ENCODE measurements at places on chromosomes 16 and 17. TPM values are rescaled to one million over a fixed set of nuclear protein-coding genes. Genes with fewer than 3 reads are reported as not detected.
A peak's percentile ranks its signal among the peaks of the same experiment; 100 is the strongest.

Gene NLK
- 13.3 TPM for total RNA-seq

Gene GNG13
- total RNA-seq = not detected

DNA sequence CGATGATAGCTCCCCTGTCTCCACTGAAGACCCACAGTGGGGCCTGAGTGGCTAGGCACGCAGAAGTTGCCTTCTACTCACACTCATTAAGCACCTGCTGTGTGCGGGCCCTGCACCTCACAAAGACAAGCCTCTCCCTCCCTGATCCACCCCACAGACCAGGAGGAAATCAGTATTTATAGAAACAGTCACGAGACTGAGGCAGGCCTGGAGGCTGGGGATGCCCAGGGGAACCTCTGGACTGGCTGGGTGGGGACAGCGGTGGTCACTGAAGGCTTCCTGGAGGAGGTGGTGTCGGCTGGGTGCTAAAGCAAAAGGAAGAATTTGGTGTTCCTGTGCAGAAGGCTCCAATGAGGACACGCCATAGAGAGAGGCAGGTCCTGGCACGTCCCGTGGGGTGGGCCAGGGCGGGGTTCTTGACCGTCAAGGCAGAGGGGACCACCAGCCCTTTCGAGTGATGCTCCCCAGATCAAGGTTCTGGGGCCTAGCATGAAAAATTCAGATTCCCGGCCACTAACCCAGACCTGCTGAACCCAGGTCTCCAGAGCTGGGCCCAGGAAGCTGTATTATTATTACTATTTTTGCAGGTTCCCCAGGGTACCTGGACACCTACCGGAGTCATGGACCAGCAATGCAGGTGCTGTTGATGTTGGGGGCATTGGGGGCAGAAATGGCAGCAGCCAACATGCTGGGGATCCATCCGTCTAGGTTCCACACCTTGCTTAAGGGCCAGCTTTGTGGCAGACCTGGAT, 23.0 kb downstream of the PPL start:
- no peaks in the 10 kb centered on the region for H3K27me3 ChIP-seq
- DNase-seq = no peak
- peaks cover 35% of the 10 kb centered on the region for H3K4me1 ChIP-seq
- H3K36me3 ChIP-seq = no peaks in the 10 kb centered on the region
- no peak overlapping the region for H3K4me3 ChIP-seq

DNA sequence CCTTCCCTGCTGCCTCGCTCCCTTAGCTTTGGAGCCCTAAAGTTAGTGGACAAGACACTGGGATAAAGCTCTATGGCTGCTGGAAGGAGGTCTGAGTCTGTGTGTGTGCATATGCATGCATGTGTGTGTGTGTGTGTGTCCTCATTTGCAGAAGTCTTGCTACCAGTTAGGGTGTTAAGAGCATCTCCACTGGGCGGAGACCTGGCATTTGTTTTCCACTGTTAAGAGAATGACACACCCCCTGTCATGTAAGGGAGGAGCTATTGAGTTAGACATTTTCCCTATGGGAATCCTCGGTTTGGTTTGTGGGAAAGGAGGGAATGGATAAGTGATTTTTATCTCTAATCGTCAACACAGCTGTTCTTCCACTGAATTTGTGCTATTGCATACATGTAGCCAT, 24.8 kb upstream of the ARHGAP23 start:
- H3K4me1 ChIP-seq = no peaks in the 10 kb centered on the region
- peaks cover 5% of the 10 kb centered on the region for H3K36me3 ChIP-seq
- H3K4me3 ChIP-seq = no peak overlapping the region
- no peak for DNase-seq

DNA sequence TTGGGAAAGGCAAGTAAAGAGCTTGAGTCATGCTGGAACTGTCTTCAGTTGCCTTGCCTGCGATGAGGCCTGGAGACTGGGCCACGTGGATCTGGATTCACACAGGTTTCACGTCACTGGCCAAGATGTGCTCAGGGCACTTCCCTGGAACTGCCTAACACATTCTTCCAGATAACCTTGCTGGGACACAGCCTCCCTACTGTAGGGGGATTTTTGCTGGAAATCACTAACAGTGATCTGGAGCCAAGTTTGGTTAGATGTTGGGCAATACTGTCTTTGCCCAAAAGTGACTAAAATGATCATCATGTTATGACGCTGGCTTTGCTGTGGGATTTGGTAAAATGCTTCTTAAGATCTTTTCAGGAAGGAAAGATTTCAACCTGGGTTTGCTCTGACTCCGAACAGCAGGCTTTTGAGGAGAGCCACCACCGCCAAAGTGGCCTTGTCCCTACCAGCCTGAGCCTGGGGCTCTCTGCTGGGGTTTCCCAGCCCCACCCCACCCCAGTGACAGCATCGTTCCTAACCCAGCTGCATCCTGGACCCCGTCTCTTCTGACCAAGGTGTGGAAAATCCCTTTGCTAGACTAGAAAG, 14.7 kb downstream of the C1QTNF1 start:
- H3K27me3 ChIP-seq = no peaks in the 10 kb centered on the region
- DNase-seq = no peak
- H3K36me3 ChIP-seq = no peaks in the 10 kb centered on the region
- H3K4me1 ChIP-seq = peaks cover 30% of the 10 kb centered on the region
- peak overlapping the region; percentile 44 for H3K27ac ChIP-seq

DNA sequence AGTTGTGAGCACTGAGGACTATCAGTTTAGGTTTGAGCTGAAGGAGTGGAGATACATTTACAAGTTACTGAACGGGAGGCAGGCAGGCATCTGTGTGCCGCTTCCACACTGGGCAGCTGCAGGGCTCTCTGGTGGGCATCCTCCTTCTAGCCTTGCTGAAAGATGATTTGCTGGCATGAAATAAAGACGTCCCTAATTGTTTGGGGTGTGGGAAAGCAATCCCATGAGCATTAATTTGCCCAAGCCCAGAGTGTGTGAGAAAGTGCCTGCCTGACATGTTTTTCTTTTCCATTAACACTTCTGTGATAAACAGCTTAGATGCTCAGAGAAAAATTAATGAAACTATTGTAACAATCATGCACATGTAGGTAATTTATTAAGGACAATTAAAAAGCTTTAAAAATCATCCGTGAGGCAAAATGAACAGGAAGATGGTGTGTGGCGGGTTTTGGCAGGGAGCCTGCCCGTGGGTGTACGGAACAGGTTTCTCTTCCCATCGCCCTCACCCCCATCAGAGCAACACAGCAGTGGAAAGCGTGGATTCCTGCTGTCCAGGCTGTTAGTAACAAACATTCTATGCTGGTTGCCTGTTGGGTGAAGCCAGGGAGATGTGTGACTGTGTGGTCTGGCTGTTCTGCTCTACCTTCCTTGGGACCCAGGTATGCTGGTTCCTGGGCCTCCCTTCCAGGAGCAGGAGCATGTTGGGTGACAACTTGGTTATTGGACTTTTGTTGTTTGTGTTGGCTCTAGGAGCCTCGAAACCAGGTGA, 191.9 kb downstream of the MSI2 start:
- DNase-seq = no peak
- no peak overlapping the region for H3K4me3 ChIP-seq
- peaks cover 3% of the 10 kb centered on the region for H3K4me1 ChIP-seq
- no peaks in the 10 kb centered on the region for H3K36me3 ChIP-seq
- H3K27ac ChIP-seq = no peak overlapping the region

DNA sequence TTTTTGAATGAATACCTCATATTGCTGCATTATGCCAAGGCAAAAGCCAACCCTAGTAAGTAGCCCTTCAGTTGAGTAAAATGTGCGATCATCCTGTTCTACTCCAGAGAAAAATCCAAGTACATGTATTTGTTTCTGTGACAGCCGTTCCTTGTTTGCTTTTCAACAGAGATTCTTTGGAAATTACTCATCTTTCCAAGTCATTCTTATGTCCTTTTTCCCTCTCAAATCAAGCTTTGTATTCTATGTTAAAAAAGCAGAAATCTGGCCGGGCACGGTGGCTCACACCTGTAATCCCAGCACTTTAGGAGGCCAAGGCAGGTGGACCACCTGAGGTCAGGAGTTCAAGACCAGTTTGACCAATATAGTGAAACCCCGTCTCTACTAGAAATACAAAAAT, 112.9 kb upstream of the HAS3 start:
- no peak overlapping the region for H3K27ac ChIP-seq
- no peak overlapping the region for H3K4me3 ChIP-seq
- H3K4me1 ChIP-seq = peaks cover 9% of the 10 kb centered on the region
- H3K36me3 ChIP-seq = no peaks in the 10 kb centered on the region
- no peaks in the 10 kb centered on the region for H3K27me3 ChIP-seq

GRCh38 chr17:16383216-16383615, 2.3 kb downstream of the UBB start:
- no peaks in the 10 kb centered on the region for H3K27me3 ChIP-seq
- peak overlapping the region; percentile 75 for H3K4me3 ChIP-seq
- H3K4me1 ChIP-seq = peaks cover 47% of the 10 kb centered on the region
- no peak for DNase-seq
- no peaks in the 10 kb centered on the region for H3K36me3 ChIP-seq
